Caco-2 (cell line): ENCODE measurements at places on chromosomes 5 and 9.

DNA sequence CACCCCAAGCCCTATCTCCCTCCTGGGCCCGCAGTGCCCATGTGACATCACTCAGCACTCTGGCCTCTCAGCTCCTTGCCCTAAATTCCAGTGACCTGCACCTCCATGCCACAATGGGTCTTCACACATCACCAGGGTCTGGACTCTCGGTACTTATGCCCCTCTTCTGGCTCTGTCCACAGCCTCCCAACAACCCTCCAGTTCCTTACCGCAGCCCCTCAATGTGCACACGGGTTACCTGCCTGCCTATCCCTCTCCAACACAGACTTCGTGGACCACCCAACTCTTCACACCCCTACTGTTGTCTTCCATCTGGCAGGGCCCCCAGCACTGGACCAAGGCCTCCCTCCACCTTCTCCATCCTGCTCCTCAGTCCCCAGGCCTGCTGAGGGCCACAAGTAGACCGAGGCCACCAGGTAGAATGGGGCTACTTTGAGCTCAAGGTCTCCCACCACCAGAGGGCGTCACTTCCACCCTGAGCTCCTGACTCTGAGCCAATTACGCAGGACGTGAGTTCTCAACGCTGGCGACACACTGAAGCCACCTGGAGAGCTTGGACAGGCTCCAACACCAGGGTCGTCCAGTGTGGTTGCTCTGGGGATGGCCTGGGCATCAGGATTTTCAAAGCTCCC is 172.1 kb downstream of the GABBR2 start:
- DNase-seq = peak; percentile 15

GRCh38 chr5:150561571-150562275 is 53.8 kb downstream of the NDST1 start:
- DNase-seq = peak; percentile 53

GRCh38 chr9:114652776-114653555 is 4.6 kb downstream of the TEX53 start:
- DNase-seq = no peak

DNA sequence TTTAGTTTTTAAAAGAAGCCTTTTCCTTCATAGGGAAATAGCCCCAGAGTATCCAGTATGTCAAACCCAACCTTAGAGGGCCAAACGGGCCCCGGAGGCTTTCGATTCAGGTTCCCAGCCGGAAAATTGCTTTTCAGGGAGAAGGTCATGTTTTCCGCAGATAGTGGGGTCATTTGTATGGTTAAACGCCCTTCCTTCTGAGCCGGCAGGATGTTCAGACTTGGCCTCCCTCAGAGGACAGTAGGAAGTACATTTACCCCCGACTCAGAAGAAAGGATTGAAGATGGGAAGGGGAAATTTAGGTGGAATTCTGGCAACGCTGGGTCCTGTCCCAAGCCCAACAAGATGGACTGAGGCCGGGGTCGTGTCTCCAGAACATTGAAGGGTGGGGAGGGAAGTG is 195.2 kb downstream of the AOPEP start:
- DNase-seq = no peak

- no peak for DNase-seq
These were observed 58.0 kb downstream of the FXN start for GRCh38 chr9:69093471-69094103.

- no peak for DNase-seq
These were observed 17.3 kb downstream of the ADRB2 start for GRCh38 chr5:148843510-148844318.
